ENCODE measurements at places on chromosomes 1 and 21. TPM values are rescaled to one million over a fixed set of nuclear protein-coding genes. Genes with fewer than 3 reads are reported as not detected.

The PEX19 gene
- 60.7 TPM for total RNA-seq

The GALNT2 gene
- 101 TPM for total RNA-seq

The RIMS3 gene
- 1.7 TPM for total RNA-seq

The GJA4 gene
- total RNA-seq: 22.6 TPM

The FCRL4 gene
- 0.57 TPM for total RNA-seq

The EPHB2 gene
- total RNA-seq: 6.7 TPM

The KCNA10 gene
- not detected for total RNA-seq

The SLC35F3 gene
- 0.80 TPM for total RNA-seq

The S1PR1 gene
- 130 TPM for total RNA-seq

The NUAK2 gene
- total RNA-seq: 14.1 TPM

The C1orf87 gene
- 10.4 TPM for total RNA-seq

The MPL gene
- total RNA-seq: 0.67 TPM

The IFNAR1 gene
- 58.7 TPM for total RNA-seq

GRCh38 chr1:230866171-230867070 lies 1.9 kb downstream of the C1orf198 start:
- DNase-seq: peak; percentile 24

- no peak for DNase-seq
Observed at GRCh38 chr21:37063433-37063832, 9.4 kb downstream of the PIGP start.

GRCh38 chr1:117106478-117106877 lies 15.1 kb downstream of the TRIM45 start:
- no peak for DNase-seq

- no peak for DNase-seq
Observed at GRCh38 chr1:239184561-239185244, 201.7 kb upstream of the CHRM3 start.

- no peak for DNase-seq
Observed at GRCh38 chr1:204499511-204500468, 5.2 kb upstream of the PIK3C2B start.

- no peak for DNase-seq
Observed at GRCh38 chr1:197896301-197896700, 6.1 kb upstream of the C1orf53 start.

GRCh38 chr21:26815197-26815596 lies 30.0 kb downstream of the ADAMTS1 start:
- DNase-seq: no peak

GRCh38 chr1:54325284-54325683 lies 80.9 kb downstream of the SSBP3 start:
- no peak for DNase-seq

DNA sequence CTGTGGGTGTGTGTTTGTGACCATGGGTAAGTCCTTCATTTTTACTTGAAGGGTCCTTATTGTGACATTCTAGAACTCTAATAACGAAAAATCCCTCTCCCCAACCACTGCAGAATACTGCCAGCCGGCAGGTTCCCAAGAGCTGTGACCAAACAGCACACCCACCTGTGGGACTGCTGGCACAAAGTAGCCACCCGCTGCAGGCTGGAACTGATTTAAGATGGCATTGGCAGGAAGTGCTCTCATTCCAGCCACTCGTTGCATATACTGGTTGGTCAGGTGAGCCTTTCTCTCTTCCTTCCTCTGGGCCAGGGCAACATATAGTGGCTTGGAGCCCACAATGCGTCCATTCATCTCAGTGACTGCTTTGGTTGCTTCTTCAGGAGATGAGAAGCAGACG lies 11.6 kb downstream of the PABPC4 start:
- no peak for DNase-seq

- DNase-seq: no peak
Observed at GRCh38 chr1:150804671-150805070, 3.4 kb downstream of the CTSK start.

GRCh38 chr1:108556499-108556898 lies 3.4 kb upstream of the EEIG2 start:
- no peak for DNase-seq

DNA sequence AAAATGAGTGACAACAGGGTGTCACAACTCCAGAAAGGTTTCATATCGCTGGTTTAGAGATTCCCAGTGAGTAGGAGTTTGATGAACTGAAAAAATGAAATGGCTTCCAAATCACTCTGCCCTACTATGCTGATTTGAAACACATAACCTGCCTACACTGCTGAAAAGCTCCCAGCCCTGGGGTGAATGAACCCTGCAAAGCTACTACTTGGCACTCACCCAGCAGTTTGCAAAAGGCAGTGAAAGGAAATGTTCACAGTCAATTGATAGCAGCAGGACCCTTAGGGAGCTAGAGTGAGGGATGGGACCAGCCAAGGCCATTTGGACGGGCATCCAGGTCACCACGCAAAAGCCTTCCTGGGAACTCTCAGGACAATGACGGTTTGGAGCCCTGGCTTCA lies 44.4 kb upstream of the SRP9 start:
- DNase-seq: peak; percentile 55

GRCh38 chr1:33512226-33513011 lies 40.0 kb downstream of the ZSCAN20 start:
- no peak for DNase-seq

DNA sequence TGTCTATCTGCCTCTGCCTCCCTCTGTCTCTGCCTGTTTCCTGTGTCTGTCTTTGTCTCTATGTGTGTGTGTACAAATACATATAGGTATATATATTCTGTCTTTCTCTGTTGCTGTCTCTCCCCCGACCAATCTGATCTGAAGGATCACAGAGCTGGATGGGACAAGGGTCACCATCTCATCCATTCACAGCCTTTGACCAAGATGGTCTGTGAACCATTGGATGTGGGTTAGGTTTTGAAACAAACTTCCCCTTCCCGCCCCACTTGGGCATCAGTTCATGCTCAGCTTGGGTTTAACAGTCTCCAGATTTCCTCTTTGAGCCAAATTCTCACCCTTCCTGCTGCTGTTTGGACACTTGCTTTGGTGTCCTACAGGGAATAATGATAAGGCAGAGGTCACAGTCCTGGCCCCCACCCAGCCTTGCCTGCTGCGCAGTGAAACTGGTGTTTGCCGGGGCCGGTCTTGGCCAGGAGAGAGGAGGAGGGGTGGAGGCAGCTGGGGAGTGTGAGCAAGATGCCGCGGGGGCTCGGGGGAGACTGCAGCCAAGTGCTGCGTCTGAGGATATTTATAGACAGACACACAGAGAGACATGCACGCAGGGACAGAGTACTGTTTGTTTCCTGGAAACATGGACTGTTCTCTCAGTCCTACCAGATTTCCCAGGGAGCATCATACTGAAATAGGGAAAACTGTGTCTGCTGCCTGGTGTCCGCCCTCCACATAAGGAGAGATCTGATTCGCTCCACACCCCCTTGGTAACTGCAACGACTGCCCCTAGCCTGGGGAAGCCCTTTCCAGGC lies 27.0 kb upstream of the BTG2 start:
- peak; percentile 84 for DNase-seq

GRCh38 chr1:160887071-160887470 lies 2.1 kb upstream of the ITLN1 start:
- DNase-seq: no peak

- no peak for DNase-seq
Observed at GRCh38 chr1:21289700-21290545, at the start of gene ECE1. Gene ECE1, minus strand, starts transcription at chr1:21290463. Its CDS starts 49 bp downstream, at chr1:21290414.

DNA sequence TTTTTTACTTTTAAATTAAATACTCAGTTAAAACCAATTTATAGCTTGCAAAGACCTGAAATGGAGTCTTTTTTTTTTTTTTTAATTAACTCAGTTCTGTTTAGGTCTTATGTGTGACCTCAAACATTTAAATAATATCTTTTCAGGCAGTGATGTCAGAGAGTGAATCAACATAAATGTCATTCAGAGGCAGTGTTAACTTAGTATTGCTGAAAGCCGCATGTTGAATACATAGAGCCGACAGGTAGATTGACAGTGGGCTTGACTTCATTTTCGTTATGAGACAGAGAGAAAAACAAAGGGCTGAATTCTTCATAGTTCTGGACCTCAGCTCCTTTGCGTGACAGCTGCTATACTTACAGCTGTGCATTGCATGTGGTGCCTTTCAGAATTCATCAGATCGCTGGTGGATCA lies 51.5 kb downstream of the PRDM2 start:
- peak; percentile 10 for DNase-seq

GRCh38 chr1:8464377-8464776 lies 146.5 kb downstream of the SLC45A1 start:
- peak; percentile 57 for DNase-seq

DNA sequence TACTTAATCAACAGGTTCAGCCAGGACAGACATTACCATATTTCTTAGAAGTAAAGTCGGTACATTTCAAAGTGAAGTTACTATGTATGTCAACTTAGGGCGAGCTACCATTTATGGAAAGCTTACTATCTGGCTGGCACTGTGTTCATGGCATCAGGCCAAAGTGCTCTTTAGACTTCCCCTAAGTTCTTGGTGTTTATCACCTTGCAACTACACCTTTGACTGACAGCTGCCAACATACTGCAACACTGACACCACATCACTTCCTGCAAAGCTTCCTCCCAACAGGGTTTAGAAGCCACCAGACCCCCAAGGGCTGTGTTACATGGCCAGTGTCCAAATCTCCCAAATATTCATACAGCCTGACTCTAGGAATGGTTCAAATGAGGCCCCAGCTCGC lies 61.0 kb downstream of the TIAM1 start:
- no peak for DNase-seq

GRCh38 chr21:18499761-18500376 lies 96.3 kb upstream of the TMPRSS15 start:
- DNase-seq: peak; percentile 49

- DNase-seq: no peak
Observed at GRCh38 chr21:28592205-28592865, 400.3 kb downstream of the LTN1 start.

GRCh38 chr1:8165595-8166360 lies 139.7 kb upstream of the ERRFI1 start:
- no peak for DNase-seq

GRCh38 chr1:59315529-59316463 lies 18.9 kb downstream of the FGGY start:
- DNase-seq: peak; percentile 38

GRCh38 chr1:18241891-18242290 lies 134.3 kb downstream of the IGSF21 start:
- DNase-seq: no peak

DNA sequence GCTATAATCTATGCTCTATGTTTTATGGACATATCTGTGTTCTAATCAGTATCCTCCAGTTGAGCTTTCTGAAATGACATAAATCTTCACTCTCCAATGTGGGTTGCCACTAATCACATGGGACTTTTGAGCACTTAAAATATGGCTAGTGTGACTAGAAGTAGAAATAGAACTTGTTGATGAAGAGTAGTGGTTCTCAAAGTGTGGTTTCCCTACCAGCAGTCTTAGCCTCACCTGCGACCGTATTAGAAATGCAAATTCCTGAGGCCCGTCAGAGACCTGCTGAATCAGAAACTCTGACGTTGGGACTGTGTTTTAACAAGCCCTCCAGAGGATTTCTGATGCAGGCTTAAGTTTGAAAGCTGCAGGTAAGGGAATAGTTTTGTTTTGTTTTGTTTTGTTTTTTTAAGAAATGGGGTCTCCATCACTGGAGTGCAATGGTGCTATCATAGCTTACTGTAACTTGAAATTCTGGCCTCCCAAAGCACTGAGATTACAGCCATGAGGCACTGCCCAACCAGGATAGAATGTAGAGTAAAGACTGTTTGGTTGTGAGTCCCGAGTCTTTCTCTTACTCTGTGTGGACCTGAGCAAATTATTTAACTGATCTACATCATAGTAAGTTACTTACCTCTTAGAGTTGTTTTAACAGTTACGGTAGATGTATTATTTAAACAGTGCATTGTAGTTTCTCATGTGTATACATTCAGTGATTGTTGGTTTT lies 21.7 kb downstream of the GLRX2 start:
- no peak for DNase-seq

DNA sequence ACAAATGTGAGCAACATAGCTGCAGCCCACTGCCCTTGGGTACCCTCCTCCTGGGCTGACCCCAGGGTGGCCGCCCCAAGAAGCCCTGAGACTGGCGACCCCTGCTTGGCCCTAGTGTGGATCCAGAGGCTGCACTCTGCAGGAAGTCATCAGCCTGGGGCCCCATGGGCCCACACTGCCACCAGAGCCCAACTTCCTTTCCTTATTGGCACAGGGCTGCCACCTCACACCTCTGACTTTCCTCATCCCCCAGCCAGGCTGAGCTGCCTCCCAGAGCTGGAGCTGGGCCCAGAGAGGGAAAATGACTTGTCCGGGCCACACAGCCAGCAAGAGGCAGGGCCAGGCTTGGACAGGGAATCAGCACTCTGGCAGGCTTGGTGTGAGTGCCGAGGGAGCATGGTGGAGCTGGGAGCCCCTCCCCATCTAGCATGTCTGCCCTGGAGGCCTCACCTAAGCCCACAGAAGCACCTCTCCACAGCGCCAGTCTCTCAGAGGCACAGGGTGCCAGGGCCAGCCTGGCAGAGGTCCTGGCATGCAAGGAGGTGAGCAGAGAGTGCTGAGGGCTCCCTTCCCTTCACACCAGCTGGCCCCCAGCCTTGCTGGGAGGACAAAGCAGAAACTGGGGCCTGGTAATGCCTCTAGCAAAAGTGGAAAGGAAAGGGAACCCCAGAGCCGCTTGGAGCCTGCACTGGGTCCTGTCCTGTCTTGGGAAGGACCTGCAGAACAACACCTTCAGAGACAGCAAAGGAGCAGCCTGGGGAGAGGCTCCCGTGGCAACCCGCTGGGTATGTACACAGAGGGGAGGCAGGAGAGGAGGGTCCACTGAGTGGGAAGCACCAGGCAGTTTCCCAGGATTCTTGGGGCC lies 3.2 kb downstream of the RAP1GAP start:
- DNase-seq: peak; percentile 18

DNA sequence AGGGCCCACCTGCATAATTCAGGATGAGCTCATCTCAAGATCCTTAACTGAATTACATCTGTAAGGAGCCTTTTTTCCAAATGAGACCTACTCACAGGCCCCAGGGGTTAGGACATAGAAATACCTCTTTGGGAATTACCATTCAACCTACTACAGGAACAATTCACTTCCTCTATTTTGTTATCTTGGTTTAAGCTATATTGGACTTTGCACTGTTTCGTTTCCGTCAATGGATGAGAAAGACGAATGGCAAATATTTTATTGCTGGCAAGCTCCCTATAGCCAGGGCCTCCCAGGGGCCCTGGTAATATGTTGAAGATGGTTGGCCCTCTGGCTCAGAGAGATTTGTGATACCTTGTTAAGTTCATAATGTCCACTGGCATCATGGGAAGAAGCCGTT lies 384.2 kb upstream of the DUSP10 start:
- DNase-seq: no peak

DNA sequence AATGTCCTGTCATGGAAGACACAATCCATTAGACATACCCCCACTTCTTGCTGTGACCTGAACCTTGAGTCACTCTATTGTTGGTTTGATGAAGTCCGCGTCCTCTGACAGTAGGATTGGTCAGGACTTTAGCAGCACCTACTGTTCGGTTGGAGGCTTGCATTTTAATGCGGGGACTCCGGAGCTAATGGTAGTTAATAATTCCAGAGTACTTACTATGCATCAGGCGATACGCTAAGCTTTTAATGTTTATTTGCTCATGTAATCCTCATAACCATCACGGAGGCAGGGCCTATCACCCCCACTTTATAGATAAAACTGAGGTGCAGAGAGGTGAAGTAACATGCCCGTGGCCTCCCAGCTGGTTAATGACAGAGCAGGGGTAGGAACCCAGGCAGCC lies 7.9 kb upstream of the ELF3 start:
- DNase-seq: no peak
